Fibroblast of the aortic adventitia (primary cell): ENCODE measurements at places on chromosomes 5 and 9. TPM values are rescaled to one million over a fixed set of nuclear protein-coding genes. Genes with fewer than 3 reads are reported as not detected.

INPP5E gene
- total RNA-seq, result 11.9 and 12.5 TPM in 2 replicates

UQCRQ gene
- 77.2 and 92.0 TPM in 2 replicates for total RNA-seq

LECT2 gene
- not detected in 2 replicates for total RNA-seq

CATSPER3 gene
- total RNA-seq, result 0.09 TPM in 1 of 2 replicates, not detected in the other

PCDHAC2 gene
- 0.57 TPM in 1 of 2 replicates, not detected in the other for total RNA-seq

IL4 gene
- 0.36 TPM in 1 of 2 replicates, not detected in the other for total RNA-seq

FLT4 gene
- total RNA-seq, result 0.09 TPM in 1 of 2 replicates, not detected in the other

DND1 gene
- 0.18 TPM in 1 of 2 replicates, not detected in the other for total RNA-seq

NDUFA8 gene
- 23.5 and 25.2 TPM in 2 replicates for total RNA-seq

FBXO4 gene
- total RNA-seq, result 10.5 and 25.0 TPM in 2 replicates

SLC46A2 gene
- not detected in 2 replicates for total RNA-seq

CER1 gene
- not detected in 2 replicates for total RNA-seq

ADRA1B gene
- total RNA-seq, result 0.63 TPM in 1 of 2 replicates, not detected in the other

ZFP2 gene
- total RNA-seq, result 0.36 and 2.7 TPM in 2 replicates

NSUN2 gene
- total RNA-seq, result 27.4 and 29.0 TPM in 2 replicates

RASEF gene
- total RNA-seq, result 0.27 and 0.41 TPM in 2 replicates

NUTM2G gene
- total RNA-seq, result not detected in 2 replicates
